ENCODE measurements at places on chromosomes 1 and 21.
A peak's percentile ranks its signal among the peaks of the same experiment; 100 is the strongest.

- no peak for DNase-seq
Observed at GRCh38 chr1:220251272-220251671, 21.0 kb downstream of the RAB3GAP2 start.

- no peak for DNase-seq
Observed at GRCh38 chr1:111921948-111922347, 67.5 kb downstream of the KCND3 start.

- DNase-seq = no peak
Observed at GRCh38 chr1:225842074-225842473, 32.1 kb downstream of the EPHX1 start.

GRCh38 chr1:172723251-172723650, 64.3 kb downstream of the FASLG start:
- no peak for DNase-seq

DNA sequence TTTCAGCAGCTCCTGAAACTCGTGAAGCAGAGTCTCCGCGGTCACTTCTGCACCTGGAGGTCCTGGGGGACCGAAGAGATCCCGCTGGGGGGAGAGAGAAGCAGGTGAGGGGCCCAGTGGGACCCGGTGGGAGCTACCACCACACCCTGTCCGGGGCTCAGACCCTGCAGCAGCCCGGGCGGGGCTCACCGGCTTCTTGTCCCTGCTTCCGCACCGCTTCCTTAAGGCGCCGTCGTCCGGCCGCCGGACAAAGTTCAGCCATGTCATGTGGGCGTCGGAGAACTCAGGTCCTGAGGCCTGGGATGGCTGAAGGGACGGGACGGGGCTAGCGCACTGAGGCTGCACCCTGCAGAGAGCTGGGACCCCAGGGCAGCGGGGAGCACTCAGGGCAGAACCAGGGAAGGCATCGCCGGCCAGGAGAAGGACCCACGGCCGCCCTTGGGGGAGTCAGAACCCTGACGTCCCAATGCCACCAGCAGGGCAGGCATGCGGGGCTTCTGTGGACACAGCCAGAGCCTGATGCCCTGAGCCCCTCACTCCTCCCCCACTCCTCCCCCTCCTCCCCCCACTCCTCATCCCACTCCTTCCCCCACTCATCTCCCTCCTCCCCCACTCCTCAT, 2.2 kb downstream of the C1QTNF12 start:
- no peak for DNase-seq

GRCh38 chr1:106908689-106909088, 147.8 kb upstream of the PRMT6 start:
- DNase-seq = no peak

GRCh38 chr21:28581976-28582375, 410.7 kb downstream of the LTN1 start:
- DNase-seq = no peak

GRCh38 chr1:154219541-154219940, 1.2 kb upstream of the UBAP2L start:
- peak; percentile 35 for DNase-seq

- peak; percentile 43 for DNase-seq
Observed at GRCh38 chr1:184854496-184855140, 100.0 kb upstream of the EDEM3 start.

DNA sequence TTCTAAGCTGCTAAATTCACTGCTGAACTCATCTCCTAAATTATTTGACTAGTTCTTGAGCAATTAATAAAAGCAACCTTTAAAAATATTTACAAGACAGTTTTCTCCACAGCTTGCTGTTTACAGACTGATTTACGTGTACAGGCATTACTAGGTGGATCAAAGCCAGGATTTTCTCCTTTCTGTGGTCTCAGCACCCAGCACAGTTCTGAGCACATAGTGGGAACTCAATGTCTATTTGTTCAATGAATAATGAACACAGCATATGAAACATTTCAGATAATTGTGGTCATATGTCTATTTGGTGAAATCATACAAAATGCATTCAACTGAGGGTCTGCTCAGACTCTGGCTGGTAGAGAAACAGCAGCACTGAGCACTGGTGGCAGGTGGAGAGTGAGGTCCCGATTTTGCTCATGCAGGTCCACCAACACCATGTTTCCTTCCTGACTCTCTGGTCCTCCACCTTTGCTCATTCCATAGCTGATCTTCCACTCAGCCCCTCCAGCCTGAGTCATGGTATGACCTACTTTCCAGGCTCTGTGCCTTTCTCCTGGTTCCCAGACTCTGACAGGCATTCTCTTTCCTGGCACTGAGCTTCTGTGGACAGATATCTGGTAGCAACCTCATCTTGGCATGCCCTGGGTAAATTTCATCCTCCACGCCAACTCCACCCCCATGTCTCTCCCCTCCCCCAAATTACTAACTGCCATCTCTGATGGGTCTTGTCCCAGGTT, 311.3 kb downstream of the TGFB2 start:
- DNase-seq = peak; percentile 53

GRCh38 chr1:116375887-116376728, 3.1 kb downstream of the ATP1A1 start:
- DNase-seq = peak; percentile 74

Data from brain microvascular endothelial cell (primary cell).